ENCODE measurements at places on chromosomes 6 and 20.

- no peak for DNase-seq
These were observed 16.2 kb upstream of the ARFGEF2 start for GRCh38 chr20:48905297-48905647.

- no peak for DNase-seq
These were observed 61.4 kb downstream of the CPNE5 start for GRCh38 chr6:36777801-36778200.

GRCh38 chr20:15265581-15266309 lies 928.3 kb upstream of the FLRT3 start:
- DNase-seq, result no peak

GRCh38 chr20:21719592-21720214 lies 14.2 kb downstream of the PAX1 start:
- peak; percentile 5 for DNase-seq

GRCh38 chr20:47358672-47359529 lies 2.4 kb upstream of the ZMYND8 start:
- DNase-seq, result peak; percentile 99

DNA sequence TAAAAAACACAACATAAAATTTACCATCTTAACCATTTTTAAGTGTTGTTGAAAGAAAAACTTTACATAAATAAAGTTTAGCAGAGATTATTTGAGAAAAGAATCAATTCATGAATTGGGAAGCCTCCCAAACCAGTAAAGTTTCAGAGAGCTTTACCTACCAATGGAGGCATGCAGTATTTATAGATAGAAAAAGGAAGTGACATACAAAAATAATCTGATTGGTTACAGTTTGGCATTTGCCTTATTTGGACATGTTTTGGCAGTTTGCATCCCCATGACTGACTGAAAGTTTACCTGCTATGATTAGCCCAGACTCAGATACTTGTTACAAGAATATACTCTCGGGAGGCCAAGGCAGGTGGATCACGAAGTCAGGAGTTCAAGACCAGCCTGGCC lies 3.7 kb upstream of the CMTR1 start:
- DNase-seq, result no peak

DNA sequence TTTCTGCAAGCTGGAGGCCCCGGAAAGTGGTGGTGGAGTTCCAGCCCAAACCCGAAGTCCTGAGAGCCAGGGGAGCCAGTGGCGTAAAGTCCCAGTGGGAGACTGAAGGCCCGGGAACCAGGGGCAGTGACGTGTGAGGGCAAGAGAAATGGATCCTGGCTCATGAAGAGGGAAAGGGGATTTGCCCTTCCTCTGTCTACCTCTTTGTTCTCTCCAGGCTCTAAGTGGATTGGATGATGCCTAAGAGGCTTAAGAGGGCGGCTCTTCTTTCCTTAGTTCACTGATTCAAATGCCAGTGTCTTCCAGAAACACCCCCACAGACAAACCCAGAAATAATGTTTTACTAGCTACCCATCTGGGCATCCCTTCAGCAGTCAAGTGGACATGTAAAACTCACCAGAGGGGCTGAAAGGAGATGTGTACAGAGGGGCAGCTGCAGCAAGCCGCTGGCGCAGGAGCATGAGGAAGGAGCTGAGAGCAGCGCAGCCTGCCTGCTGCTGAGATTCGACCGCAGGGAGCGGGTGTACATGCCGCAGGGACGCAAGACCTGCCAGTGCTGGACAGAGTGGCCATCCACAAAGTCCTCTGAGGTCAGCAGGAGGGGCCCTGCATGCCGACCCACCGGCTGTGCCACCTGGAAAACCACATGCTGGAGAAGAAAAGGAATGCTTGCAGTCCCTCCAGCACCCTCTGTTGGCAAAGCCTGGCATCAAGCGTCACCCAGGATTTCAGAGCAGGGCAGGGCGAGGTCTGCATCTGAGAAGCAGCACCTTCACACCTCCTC lies 29.5 kb downstream of the CDYL start:
- peak; percentile 25 for DNase-seq

- DNase-seq, result no peak
These were observed 51.9 kb downstream of the AKAP12 start for GRCh38 chr6:151291722-151292059.

DNA sequence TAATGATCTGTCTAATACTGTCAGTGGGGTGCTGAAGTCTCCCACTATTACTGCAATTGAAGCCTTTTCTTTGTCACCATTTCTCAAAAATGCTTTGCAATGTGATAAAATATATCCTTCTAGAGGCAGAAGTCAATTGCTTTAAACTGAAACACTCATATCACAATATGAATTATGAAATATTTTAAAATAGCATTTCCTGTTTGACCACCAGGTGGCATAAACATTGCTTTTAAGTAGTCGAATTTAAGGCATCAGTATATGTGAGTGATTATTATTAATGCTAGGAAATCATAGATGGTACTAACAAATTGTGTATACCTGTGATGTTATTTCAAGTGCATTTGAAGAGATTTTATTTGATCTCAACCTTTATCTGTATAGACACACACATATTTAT lies 87.5 kb downstream of the MEI4 start:
- peak; percentile 4 for DNase-seq
